ENCODE measurements at places on chromosomes 13 and 19.

DNA sequence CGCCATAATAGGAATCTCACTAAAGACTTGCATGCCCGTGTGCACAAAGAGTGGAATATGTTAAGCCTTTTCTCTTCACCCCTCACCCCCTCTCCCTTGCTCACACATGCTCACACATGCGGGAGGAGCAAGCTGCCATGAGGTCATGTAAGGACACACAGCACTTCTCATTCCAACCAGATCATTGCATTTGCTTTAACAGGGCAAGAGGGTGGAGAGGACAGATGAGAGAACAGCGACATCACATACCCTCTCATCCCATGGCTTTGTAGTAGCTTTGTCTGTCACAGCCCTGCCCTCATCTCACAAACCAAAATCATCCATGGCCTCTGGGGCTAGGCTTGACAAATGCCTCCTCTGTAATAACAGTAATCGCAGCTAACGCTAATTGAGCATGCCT is 145.6 kb upstream of the FRY start:
- no peak for DNase-seq

- DNase-seq = no peak
Observed at GRCh38 chr13:110680852-110681251, 25.1 kb downstream of the CARS2 start.

- no peak for DNase-seq
Observed at GRCh38 chr19:461721-462551, 1.1 kb upstream of the SHC2 start.

GRCh38 chr13:48693998-48694397 is 40.3 kb downstream of the CYSLTR2 start:
- no peak for DNase-seq

DNA sequence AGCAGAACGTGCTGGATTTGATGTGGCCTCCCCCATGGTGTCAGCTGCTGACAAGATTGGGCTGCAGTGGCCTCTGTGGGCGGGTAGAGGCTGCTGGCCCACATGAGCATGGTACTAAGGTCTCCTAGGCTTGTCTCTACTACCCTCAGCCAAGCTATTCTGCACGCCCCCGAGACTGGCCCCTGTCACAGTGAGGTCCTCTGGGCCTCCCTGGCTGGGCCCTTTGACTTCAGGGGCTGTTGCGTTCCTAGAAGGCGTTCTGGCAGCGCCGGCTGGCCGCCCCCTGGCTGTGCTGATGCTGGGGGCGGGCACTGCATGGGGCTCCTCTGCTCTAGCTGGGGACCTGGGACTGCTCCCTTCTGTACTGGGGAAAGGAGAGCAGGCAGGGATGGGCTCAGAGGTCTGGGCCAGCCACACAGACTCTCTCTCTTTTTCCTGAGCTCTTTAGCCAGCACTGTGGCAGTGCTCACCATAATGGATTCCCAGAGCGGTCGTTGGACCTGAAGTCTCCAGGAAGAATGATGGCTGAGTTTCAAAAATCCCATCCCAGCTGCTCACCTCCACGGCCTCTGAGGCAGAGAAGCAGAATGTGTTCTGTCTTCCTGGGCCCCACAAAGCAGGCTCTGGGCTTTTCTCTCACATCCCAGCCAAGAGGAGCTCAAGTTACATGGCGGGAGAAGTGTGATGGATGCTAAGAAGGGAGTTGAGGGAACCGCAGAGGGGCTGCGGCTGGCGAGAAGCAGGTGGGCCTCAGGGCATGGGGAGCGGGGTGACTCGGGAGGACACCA is 32.3 kb downstream of the TSSK6 start:
- no peak for DNase-seq

DNA sequence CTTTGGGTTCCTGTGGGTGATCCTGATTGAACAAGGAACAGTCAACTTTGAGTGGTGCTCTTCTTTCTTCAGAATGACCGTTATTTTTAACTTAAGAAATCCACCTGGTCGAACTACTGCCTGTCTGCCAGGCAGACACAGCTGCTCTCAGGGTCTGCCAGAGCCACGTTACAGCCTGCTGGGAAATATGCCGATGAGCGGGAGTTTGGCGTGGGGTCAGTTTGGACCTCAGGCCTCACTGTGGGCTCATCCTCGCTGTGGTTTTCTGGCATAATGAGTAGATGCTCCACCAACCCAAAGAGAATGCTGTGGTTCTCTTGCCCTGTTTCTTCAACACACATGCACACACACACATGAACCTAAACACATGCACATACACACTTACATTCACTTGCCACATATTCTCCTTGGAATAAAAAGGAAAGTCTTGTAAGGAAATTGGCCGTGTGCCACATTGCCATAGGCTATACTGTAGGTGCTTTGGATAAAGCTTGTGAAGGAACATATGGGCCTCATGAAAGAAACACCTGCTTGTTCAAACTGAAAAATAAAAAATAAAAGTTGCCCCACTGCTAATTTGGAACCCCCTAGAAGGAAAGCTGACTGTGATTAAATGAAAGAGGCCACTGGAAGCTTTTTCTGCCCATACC is 598.7 kb upstream of the KLF12 start:
- no peak for DNase-seq

GRCh38 chr13:30153545-30154426 is 153.6 kb downstream of the KATNAL1 start:
- DNase-seq = peak; percentile 28
